CD8-positive, alpha-beta memory T cell (primary cell): ENCODE measurements at places on chromosomes 12 and 14.

GRCh38 chr14:33486332-33486890 lies 464.5 kb downstream of the EGLN3 start:
- H3K27me3 ChIP-seq = no peaks in the 10 kb centered on the region
- no peaks in the 10 kb centered on the region for H3K36me3 ChIP-seq
- DNase-seq = no peak
- H3K4me1 ChIP-seq = no peaks in the 10 kb centered on the region
- H3K4me3 ChIP-seq = no peak overlapping the region

- no peak for DNase-seq
- H3K4me3 ChIP-seq = no peak overlapping the region
These were observed 945 bp downstream of the HCAR1 start for GRCh38 chr12:122729583-122730214.

- H3K27ac ChIP-seq = no peak overlapping the region
- no peak overlapping the region for H3K4me3 ChIP-seq
- no peaks in the 10 kb centered on the region for H3K27me3 ChIP-seq
- no peak for DNase-seq
These were observed 93.1 kb upstream of the ZDHHC17 start for GRCh38 chr12:76670776-76671175.

DNA sequence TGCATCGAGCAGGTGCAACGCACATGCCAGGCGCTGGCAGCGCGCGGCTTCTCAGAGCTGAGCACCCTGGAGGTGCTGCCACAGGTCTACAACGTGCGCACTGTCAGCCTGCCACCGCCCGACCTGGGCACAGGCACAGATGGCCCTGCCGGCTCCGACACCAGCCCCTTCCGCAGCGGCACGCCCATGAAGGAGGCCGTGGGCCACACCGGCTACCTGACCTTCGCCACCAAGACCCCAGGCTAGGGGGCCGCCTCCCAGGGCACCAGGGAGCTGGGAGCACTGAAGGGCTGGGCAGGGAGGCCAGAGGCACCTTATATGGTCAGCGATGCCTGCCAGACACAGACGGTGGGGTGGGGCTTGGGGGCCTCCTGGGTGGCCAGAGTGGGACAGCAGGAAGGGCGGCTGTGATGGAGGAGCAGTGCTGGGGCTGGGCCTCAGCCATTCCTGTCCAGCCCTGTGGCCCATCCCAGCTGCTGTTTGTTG lies 5.6 kb downstream of the TRMT61A start:
- H3K27ac ChIP-seq = no peak overlapping the region
- H3K4me1 ChIP-seq = peaks cover 20% of the 10 kb centered on the region
- no peak for DNase-seq
- no peak overlapping the region for H3K4me3 ChIP-seq

GRCh38 chr12:130202201-130202600 lies 39.9 kb downstream of the FZD10 start:
- no peaks in the 10 kb centered on the region for H3K27me3 ChIP-seq
- no peak overlapping the region for H3K4me3 ChIP-seq

DNA sequence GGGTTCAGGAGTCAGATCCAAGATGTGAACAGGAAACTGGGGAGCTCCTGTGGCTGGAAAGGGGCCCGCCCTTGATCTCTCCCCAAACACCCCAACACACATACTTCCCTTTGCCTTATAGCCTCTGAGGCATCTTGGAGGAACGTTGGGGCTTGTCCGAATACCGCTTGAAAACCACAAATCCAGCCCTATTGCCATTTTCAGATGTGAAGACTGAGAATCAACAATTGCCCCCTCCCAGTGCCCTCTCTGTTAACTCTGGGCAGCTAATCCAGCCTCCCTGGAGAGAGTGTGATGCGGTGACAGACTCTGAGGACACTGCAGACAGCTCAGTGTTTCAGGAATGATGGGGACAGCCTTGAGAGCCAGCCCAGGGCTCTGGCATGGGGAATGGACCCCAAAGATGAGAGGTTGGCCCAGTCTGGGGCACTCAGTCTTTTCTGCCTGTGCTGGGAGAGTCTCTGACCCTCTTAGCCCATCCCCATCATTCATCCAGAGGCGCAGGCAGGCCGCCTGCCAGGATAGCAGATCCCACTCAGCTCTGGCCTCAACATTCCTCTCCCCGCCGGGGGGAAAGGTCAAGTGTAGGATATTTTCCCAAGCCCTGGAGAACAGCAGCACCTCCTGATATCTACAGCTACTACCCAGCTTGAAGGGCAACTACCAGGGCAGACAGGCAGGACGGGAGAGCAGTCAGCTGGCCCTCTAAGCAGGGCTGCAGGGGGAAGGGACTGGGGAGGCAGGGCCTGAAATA lies 24.6 kb upstream of the LTBP2 start:
- no peak overlapping the region for H3K4me3 ChIP-seq
- H3K27me3 ChIP-seq = no peaks in the 10 kb centered on the region
- DNase-seq = no peak
- H3K27ac ChIP-seq = no peak overlapping the region
- no peaks in the 10 kb centered on the region for H3K4me1 ChIP-seq

- H3K4me1 ChIP-seq = no peaks in the 10 kb centered on the region
- no peak overlapping the region for H3K27ac ChIP-seq
- DNase-seq = no peak
These were observed 457.1 kb downstream of the GLT1D1 start for GRCh38 chr12:129310346-129310745.

DNA sequence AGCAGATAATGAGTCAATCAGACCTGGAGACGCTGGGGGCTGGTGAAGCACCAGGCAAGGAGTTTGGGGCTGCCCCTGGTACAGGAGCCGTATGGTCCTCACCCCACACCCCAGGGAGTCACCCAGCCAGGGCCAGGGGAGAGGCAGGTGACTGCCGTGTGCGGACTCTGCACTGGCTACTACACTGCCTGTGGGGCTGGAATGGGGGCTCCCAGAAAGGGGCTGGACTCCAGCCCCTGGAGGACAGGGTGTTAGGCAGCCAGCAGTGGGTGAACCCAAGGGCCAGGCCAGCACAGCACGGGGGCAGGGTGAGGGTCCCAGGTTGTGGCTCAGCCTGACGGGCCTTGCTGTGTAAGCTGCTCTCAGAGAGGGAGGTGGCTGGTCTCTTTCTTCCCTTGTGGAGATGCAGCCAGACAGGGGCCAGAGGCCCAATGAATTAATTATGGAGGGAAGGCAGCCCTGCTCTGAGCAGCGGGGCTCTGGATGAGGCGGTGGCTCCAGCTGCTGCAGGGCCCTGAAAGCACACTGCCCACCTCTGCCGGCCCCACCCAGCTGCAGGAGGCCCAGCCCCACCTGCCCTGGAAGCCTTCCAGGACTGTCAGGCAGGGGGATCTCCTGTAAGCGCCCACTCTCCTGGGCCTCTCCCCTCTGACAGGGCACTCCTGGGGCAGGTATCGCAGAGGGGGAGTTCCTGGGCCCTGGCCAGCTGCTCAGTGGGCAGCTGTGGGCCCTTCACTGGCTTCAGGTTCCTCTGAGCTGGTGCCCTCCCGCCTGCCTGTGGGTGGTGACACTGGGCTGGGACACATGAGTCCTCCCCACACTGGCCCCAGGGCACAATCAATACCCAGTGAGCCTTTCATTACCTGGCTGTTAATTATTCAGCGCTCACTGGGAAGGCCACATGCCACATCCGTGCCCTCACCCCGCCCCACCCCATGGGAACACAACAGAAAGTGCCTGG lies 142.5 kb upstream of the C14orf180 start:
- no peak overlapping the region for H3K27ac ChIP-seq
- H3K4me3 ChIP-seq = no peak overlapping the region
- no peak for DNase-seq
- H3K27me3 ChIP-seq = no peaks in the 10 kb centered on the region
- H3K4me1 ChIP-seq = no peaks in the 10 kb centered on the region

DNA sequence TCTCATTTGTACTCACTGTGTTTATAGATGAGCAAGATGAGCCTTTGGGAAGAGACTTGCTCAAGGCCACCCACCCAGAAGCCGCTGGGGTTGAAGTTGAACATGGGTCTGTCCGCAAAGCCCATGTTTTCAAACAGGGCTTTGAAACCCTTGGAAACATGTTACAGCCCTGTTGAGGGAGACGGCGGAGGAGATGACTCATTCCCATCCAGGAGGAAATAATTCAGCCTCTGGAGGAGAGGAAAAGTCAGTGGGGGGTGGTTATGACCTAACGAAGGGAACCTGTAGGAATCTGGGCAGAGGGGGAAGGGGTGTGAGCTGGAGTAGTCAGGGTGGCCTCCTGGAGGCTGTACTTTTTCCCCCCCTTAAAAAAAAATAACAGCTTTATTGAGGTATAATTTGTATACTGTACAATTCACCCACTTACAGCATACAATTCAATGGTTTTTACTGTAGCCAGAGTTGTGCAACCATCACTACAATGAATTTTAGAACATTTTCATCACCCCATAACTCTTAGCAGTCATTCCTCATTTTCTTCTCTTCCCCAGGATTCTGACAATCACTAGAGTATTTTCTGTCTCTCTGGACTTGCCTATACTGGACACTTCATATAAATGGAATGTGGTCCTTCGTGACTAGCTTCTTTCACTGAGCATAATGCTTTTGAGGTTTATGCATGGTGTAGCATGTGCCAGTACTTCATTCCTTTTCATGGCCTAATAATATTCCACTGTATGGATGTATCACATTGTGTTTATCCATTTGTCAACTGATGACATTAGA lies 1.9 kb upstream of the RIN3 start:
- no peak overlapping the region for H3K27ac ChIP-seq
- peaks cover 41% of the 10 kb centered on the region for H3K4me1 ChIP-seq
- no peak for DNase-seq
- no peaks in the 10 kb centered on the region for H3K27me3 ChIP-seq

DNA sequence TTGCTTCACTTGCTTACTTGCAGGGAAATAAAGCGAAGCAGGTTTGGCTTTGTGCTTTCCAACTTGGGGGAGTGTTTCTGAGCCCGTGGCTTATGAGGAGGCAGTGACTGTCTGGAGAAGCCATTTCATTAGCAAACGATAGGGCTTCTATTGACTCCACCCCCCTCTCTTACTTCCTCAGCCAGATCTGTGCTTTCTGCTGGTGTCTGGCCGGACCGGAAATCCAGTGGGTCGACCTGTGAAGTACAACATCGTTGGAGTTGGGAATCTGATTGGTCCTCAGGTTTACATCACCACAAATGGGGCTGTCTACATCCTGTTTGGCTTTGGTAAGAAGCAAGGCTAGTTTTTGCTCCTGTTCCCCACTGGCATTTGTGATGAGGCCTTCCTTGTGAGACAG lies 22.3 kb downstream of the FAM234B start:
- H3K36me3 ChIP-seq = no peaks in the 10 kb centered on the region
- no peak for DNase-seq
- no peaks in the 10 kb centered on the region for H3K27me3 ChIP-seq
- no peak overlapping the region for H3K27ac ChIP-seq

DNA sequence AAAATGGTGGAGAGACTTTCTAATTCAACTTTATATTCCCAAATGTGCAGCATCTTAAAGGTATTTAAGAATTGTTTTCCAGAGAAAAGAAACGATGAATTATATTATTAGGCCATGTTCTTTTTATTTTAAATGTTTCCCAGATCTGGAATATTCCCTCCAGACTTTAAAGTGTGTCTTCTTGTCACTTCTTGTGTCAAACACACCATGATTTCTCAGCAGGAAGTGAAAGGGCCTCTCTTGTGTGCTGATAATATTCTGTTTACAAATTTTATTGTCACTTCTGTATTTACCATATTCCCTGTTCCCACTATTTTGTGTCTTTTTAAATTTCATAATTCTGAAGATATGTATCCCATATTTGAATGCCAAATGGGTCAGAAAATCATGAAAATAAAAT lies 455.0 kb upstream of the FLRT2 start:
- DNase-seq = no peak
- H3K36me3 ChIP-seq = no peaks in the 10 kb centered on the region
- no peaks in the 10 kb centered on the region for H3K27me3 ChIP-seq
- H3K27ac ChIP-seq = no peak overlapping the region
- H3K4me3 ChIP-seq = no peak overlapping the region

DNA sequence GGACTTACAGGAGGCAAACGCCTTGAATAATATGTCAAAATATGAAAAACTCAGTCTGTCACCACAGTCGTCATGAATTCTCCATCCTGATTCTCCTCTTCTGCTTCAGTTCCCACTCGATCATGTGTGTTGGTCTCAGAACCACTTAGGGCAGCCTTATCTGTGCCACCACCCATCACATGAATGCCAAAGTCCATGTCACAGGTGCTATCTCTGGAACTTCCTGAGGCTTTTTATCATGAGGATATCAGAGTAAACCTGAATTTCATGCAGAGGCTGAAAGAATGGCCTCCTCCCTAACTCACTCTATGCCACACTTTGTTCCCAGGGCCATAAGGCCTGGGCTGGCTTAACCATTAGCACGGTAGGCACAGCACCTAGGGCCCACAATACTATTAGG lies 28.8 kb upstream of the MAP3K9 start:
- no peak overlapping the region for H3K4me3 ChIP-seq
- no peaks in the 10 kb centered on the region for H3K36me3 ChIP-seq
- DNase-seq = no peak
- no peaks in the 10 kb centered on the region for H3K4me1 ChIP-seq
- no peak overlapping the region for H3K27ac ChIP-seq

GRCh38 chr14:50083467-50084337 lies 32.7 kb downstream of the VCPKMT start:
- H3K36me3 ChIP-seq = no peaks in the 10 kb centered on the region

DNA sequence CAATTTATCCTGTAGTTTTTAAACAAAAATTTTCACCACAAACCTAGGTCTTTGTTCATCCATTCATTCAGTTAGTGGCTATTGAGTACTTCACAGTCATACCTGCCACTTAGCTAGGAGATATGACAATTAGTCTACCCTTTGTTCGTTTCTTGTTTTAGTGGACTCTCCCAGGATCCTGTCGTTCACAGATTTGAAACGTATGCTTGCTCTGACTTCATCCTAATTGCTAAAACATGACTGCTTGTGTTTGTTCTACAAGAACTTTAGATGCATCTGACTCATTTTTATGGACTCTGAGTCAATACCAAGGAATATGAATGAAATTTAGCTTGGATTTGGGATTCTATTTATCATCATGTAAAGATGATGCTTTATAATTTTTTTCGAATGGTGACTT lies 69.5 kb downstream of the TBC1D30 start:
- H3K4me1 ChIP-seq = no peaks in the 10 kb centered on the region
- no peak for DNase-seq
- H3K4me3 ChIP-seq = no peak overlapping the region
- H3K27ac ChIP-seq = no peak overlapping the region
- H3K27me3 ChIP-seq = no peaks in the 10 kb centered on the region

DNA sequence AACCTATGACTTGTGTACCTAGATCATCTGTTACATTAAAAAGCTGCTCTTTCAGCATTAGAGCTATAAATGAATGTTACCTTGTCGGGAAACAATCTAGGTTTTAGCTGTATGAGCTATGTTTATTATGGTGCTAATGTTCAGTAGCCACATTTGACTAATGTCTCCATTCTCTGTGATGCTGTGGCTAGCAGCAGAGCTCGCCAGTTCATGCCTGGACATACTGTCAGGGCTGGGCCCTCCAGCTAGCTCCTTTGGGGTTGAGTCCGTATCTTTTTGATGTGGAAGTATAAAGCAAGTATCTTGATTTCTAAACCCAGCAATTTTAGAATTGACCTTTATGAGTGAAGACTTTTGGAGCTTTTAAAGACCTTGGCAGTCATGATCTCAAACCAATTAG lies 36.1 kb downstream of the USP44 start:
- H3K4me3 ChIP-seq = no peak overlapping the region
- peaks cover 38% of the 10 kb centered on the region for H3K36me3 ChIP-seq
- no peaks in the 10 kb centered on the region for H3K27me3 ChIP-seq
- no peak for DNase-seq
- H3K4me1 ChIP-seq = no peaks in the 10 kb centered on the region
- no peak overlapping the region for H3K27ac ChIP-seq
